Subcutaneous preadipocyte (primary cell): ENCODE measurements at places on chromosomes 5 and 9. TPM values are rescaled to one million over a fixed set of nuclear protein-coding genes. Genes with fewer than 3 reads are reported as not detected.

KLF9 gene
- total RNA-seq, result 58.8 and 76.4 TPM in 2 replicates

IFNE gene
- total RNA-seq, result 5.9 and 10.6 TPM in 2 replicates

NTNG2 gene
- 0.37 and 0.59 TPM in 2 replicates for total RNA-seq

SLC46A2 gene
- not detected in 2 replicates for total RNA-seq

FOXD4 gene
- total RNA-seq, result under 0.01 and 0.39 TPM in 2 replicates

SLC25A2 gene
- 0.37 and 0.39 TPM in 2 replicates for total RNA-seq

NR5A1 gene
- total RNA-seq, result not detected in 2 replicates

ADAMTS13 gene
- 0.73 and 1.2 TPM in 2 replicates for total RNA-seq

FBXO4 gene
- 12.7 and 17.3 TPM in 2 replicates for total RNA-seq

FOXD4L4 gene
- 0.20 TPM in 1 of 2 replicates, not detected in the other for total RNA-seq

PCDHAC2 gene
- under 0.01 and 0.37 TPM in 2 replicates for total RNA-seq

PTGES gene
- total RNA-seq, result 56.2 and 76.0 TPM in 2 replicates

GLRA1 gene
- not detected in 2 replicates for total RNA-seq

CRHBP gene
- 0.73 TPM in 1 of 2 replicates, not detected in the other for total RNA-seq

TXNDC8 gene
- total RNA-seq, result not detected in 2 replicates

WASHC1 gene
- 5.1 and 5.5 TPM in 2 replicates for total RNA-seq

ADAMTS12 gene
- total RNA-seq, result 28.0 and 28.7 TPM in 2 replicates

ACSL6 gene
- total RNA-seq, result not detected in 2 replicates

MRPL41 gene
- total RNA-seq, result 36.2 and 50.0 TPM in 2 replicates

SPINK13 gene
- total RNA-seq, result not detected in 2 replicates

ADRB2 gene
- under 0.01 and 1.2 TPM in 2 replicates for total RNA-seq

ANKRD20A1 gene
- not detected in 2 replicates for total RNA-seq

EMB gene
- total RNA-seq, result 0.37 and 0.98 TPM in 2 replicates

NME5 gene
- 1.2 and 3.3 TPM in 2 replicates for total RNA-seq

PCDHGB5 gene
- total RNA-seq, result 8.8 and 12.1 TPM in 2 replicates

KCNMB1 gene
- not detected in 2 replicates for total RNA-seq

FST gene
- total RNA-seq, result 31.6 and 91.1 TPM in 2 replicates

IL9 gene
- not detected in 2 replicates for total RNA-seq

GZMA gene
- total RNA-seq, result not detected in 2 replicates

OR1J4 gene
- not detected in 2 replicates for total RNA-seq

HK3 gene
- total RNA-seq, result not detected in 2 replicates

BTNL8 gene
- total RNA-seq, result not detected in 2 replicates

RAI14 gene
- 139 and 173 TPM in 2 replicates for total RNA-seq

TLR4 gene
- total RNA-seq, result 8.8 and 17.4 TPM in 2 replicates

PCDHA5 gene
- under 0.01 TPM in 1 of 2 replicates, not detected in the other for total RNA-seq

FGFR4 gene
- 0.73 and 1.4 TPM in 2 replicates for total RNA-seq

TSTD2 gene
- total RNA-seq, result 8.4 and 8.5 TPM in 2 replicates

CER1 gene
- total RNA-seq, result not detected in 2 replicates

PTGER4 gene
- 4.8 and 33.8 TPM in 2 replicates for total RNA-seq

VLDLR gene
- 1.5 and 2.3 TPM in 2 replicates for total RNA-seq

ZNG1E gene
- total RNA-seq, result 18.8 and 20.2 TPM in 2 replicates

OR1Q1 gene
- not detected in 2 replicates for total RNA-seq

TAS2R1 gene
- total RNA-seq, result not detected in 2 replicates

JAK2 gene
- total RNA-seq, result 5.5 and 5.9 TPM in 2 replicates

GPX3 gene
- total RNA-seq, result 3.1 and 32.3 TPM in 2 replicates

LCN1 gene
- total RNA-seq, result not detected in 2 replicates

INSL4 gene
- total RNA-seq, result not detected in 2 replicates

PCDHGA3 gene
- total RNA-seq, result 0.73 and 1.2 TPM in 2 replicates

CFAP90 gene
- not detected in 2 replicates for total RNA-seq

KIF24 gene
- 3.3 and 6.5 TPM in 2 replicates for total RNA-seq

RLN2 gene
- total RNA-seq, result not detected in 2 replicates

PCDH12 gene
- 1.2 and 1.5 TPM in 2 replicates for total RNA-seq

ZNF879 gene
- total RNA-seq, result 2.9 and 3.9 TPM in 2 replicates

OTP gene
- not detected in 2 replicates for total RNA-seq

LRRC14B gene
- not detected in 2 replicates for total RNA-seq

PCDHA6 gene
- under 0.01 and 0.37 TPM in 2 replicates for total RNA-seq
